ENCODE measurements at places on chromosomes 12 and 14.

GRCh38 chr12:121775501-121775900 lies 18.0 kb downstream of the RHOF start:
- DNase-seq = no peak

DNA sequence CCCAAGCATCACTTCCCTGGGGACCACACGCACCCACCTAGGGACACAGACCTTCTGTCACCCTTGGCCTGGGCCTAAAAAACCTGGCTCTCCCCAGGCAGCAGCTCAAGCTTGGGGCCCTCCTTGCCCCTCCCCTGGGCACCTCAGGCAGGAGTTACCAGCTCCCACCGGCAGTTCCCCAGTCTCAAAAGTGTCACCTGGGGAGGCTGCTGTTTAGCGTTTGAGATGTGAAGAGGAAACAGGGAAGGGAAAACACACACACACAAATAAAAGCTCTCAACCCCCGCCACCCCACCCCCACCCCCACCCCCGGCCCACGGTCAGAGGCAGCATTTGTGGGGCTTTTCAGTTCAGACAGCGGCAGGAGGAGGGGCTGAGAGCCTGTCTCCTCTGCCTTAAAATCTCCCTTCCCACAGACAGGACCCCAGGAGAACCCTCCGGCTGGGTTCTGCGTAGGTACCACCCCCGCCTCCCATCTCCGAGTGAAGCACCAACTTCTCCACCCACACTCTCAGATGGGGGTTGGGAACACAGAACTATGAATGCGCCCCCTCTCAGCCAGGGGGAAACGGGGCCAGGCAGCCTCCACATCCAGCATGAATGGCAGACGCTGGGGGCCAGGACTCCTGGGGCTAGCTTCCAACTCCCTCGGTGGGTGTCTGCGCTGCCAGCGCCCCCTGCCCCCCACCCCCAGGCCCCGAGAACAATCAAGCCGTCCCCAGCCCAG lies 3.0 kb downstream of the NCOR2 start:
- no peak for DNase-seq

GRCh38 chr12:95002754-95003153 lies 743 bp downstream of the NDUFA12 start:
- no peak for DNase-seq

- no peak for DNase-seq
Observed at GRCh38 chr14:53609009-53609408, 347.6 kb downstream of the BMP4 start.

DNA sequence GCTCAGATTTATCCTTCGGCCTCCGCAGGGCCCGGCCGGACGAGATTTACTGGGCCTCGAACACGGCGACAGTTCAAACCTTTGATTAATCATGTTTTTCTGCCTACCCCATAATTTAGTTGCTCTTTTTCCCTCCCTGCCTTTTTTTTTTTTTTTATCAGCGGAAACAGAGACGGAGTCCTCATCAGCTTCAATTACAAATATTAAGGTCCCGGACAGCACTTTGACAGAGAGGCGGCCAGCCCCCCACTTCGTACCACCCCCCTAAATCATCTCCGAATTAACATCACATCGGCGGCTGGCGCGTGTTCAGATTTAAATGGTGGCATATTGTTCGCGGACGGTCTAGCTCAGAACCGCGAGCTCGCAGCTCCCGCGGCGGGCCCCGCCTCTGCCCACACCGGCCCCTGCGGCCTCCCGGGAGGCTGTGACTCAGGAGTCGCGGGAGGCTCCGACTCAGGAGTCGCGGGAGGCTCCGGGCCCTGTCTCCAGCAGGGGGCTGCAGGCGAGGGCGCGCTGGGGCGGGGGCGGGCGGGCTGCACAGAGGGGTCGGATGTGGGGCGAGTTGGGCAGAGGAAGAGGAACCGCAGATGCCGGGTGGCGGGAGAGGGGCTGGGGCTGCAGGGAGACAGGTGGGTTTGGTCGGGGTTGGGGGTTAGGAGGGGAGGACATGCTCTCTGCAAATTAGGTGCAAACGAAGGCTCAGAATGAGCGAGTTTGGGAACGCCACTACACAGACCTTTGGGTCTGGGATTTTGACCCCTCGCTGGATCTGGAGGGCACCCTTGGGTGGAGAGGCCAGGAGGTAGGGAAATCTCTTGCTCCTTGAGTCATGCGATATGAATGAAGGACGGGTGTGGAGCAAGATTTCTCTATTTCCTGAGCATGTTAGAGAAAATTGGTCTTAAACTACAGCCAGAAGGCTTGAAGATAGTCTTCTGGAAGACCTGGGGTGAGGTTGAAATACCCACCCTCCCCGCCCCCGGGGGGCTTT lies 19.6 kb upstream of the ATP5MC2 start:
- no peak for DNase-seq

DNA sequence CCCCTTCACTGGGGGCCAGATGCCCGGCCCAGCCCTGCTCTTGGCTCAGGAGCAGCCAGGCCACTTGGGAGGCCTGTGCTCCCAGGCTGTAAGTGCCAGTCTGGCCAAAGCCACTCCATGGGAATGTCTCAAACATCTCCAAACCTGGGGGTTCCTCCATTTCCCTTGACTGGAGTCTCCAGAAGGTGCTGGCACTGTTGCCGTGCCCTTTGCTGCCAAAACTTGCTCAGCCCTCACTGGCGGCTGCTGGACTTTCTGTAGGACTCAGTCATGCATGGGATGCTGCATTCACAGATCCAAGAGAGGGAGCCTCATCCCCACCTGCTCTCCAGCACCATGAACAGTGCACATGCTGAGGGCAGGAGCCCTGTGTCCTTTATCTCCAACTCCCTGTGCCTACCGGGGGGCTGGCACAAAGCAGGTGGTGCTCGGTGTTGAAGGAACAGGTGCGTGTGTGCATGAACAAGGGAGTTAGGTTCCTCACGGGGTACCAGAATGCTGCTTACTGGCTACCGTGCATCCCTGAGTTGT lies 9.6 kb upstream of the OTUB2 start:
- no peak for DNase-seq

- DNase-seq = no peak
Observed at GRCh38 chr12:113725557-113725876, 240.6 kb downstream of the RBM19 start.

GRCh38 chr14:55926007-55926406 lies 192.2 kb upstream of the PELI2 start:
- no peak for DNase-seq

GRCh38 chr12:51511546-51512260 lies 79.3 kb upstream of the SCN8A start:
- DNase-seq = no peak

GRCh38 chr12:14272956-14273912 lies 92.2 kb upstream of the ATF7IP start:
- DNase-seq = no peak

DNA sequence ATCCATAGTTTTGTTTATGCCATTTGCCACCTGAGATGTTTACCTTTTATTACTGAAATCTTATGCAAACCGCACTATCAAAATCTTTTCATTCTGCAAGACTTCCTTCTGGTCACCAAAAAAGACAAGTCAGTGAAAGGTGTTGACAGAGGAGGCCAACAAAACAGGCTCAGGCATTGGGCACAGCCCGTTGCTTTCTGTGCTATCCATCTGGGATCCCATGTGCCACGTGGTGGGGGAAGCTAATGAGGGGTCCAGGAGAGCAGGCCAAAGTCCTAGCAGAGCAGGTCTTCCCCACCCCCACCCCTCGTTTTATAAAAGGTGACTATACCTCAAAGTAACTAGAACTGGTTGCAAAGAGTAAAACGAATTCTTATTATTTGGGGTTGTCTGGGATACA lies 1.2 kb downstream of the ALDH1L2 start:
- DNase-seq = no peak

DNA sequence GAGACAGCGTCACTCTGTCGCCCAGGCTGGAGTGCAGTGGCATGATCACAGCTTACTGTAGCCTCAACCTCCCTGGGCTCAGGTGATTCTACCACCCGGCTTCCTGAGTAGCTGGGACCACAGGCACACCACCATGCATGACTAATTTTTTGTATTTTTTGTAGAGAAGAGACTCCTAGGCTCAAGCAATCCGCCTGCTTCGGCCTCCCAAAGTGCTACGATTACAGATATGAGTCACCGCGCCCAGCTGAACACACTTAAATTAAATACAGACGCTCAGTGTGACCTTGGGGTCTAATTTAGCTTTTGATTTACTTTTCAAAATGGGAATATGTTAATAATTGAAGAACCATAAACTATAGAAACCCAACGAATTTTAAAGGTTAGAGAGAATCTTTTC lies 77.2 kb downstream of the C2CD5 start:
- no peak for DNase-seq

DNA sequence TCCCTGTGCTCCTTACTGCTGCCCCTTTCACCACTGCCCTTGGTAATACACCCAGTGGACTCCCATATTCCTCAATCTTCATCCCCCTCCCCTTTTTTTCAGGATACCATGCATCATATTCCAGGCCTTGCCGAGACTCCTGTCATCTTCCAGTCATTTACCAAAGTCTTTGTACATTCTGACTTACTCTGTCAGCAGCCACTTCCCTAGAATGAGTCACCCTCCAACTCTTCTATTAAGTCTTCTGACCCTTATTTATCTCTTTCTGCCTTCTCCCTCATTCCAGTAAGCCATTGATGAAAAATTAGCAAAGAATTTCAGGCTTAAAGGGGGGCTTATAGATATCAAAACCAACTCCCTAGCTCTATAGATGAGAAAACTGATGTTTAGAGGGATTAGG lies 128.0 kb downstream of the STXBP6 start:
- no peak for DNase-seq

- no peak for DNase-seq
Observed at GRCh38 chr14:32450919-32451675, 122.0 kb downstream of the AKAP6 start.

GRCh38 chr12:8823565-8824300 lies 1.3 kb downstream of the A2ML1 start:
- DNase-seq = no peak

DNA sequence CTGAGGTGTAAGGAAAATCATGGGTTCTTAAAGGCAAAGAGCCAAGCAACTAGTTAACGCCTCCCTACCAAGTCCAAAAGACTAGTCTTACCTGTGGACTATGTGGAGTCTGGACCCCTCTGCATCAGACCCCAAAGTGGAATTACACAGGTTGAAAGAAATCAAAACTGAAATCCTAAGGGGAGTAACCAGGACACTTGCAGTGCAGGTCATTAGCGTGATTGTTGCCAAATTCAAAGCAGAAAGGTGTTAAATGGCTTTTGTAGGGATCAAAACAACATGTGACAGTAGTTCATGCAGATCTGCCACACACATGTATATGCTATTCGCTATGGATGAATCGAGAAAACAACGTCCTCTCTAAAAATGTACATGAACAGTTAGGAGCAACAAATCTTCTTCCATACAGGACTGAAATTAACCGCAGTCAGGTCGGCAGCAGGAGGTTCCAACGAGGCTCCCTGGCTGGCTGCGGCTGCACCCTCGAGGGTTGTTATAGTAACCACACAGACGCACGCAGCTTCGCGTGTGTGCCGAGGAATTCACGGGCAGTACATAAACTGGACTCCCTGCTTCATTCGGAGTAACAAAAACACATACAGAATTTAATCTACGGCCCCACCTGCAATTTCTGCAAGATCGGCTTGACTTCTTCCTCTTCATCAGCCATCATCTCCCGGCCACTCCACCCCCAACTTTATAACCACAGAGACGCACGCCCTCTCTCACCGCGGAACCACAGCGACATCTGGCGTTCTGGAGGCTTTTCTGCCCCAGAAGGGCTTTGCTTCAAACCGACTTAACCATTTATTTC lies at the start of gene TTC5:
Gene TTC5, minus strand, starts transcription at position 687 of the 814 bp plus-strand sequence. Its CDS starts 14 bp downstream, at position 673.
- peak; percentile 63 for DNase-seq

DNA sequence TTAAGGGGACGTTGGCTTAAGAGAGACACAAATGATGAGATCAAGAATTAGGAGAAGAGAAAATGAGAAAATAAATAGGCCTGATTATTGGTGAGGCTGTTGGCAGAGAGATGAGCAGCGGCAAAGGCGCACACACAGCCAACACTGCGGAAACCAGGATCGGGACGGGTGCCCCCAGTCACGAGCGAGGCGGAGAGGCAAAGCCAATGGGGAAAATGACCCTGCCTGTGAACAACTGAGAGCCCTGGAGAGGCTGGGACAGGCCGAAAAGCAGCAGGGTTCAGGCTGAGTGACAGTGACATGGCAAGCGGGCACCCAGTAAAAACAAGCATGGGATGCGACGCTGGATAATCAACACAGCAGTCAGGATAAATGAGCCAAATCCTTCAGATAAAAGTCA lies 21.0 kb downstream of the SLC15A4 start:
- no peak for DNase-seq
